ENCODE measurements at places on chromosomes 3 and 15. TPM values are rescaled to one million over a fixed set of nuclear protein-coding genes. Genes with fewer than 3 reads are reported as not detected.

- DNase-seq: no peak
Measured at GRCh38 chr15:56913670-56914069, 4.8 kb upstream of the TCF12 start.

DNA sequence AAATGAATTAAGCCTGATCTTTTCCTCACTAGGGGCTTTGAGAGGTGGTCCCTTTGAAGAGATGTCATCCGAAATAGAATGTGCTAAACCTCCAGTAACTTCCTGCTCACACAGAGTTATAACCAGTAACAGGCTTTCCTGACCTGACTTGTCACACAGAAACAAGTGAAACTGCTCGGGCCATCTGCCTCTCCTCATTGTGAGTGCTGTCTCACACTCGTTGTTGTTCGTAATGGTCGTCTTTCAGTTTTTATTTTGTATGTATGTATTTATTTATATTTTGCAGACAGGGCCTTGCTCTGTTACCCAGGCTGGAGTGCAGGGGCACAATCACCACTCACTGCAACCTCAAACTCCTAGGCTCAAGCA lies 24.0 kb downstream of the ACSBG1 start:
- DNase-seq: no peak

GRCh38 chr3:165749821-165750220 lies 87.4 kb downstream of the BCHE start:
- no peak for DNase-seq

DNA sequence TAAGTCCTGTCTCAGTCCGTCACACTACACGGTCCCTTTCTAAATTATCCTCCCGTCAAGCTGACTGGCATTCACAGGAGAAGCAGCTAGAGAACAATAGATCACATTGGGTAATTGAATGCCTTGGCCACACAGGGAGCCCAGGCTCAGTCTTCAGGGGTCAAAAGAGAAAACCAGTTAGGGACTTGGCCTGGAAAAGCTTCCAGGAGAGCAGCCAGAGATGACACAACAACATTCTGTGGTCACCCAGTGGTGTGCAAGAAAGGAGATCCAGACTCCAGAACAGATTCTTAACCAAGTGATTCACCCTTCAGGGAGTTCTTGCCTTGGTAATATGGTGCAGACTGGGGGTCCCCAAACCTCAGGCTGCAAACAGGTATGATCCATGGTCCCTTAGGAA lies 15.9 kb downstream of the ARHGAP31 start:
- DNase-seq: no peak

ST8SIA2 gene
- total RNA-seq: not detected

CPNE9 gene
- total RNA-seq: not detected

All from K562 (cell line).